ENCODE measurements at places on chromosomes 2 and 18.
A peak's percentile ranks its signal among the peaks of the same experiment; 100 is the strongest.

GRCh38 chr2:32941944-32942690, 4.6 kb upstream of the LTBP1 start:
- no peak overlapping the region for H3K4me3 ChIP-seq
- no peak for DNase-seq
- H3K27me3 ChIP-seq, result peaks cover 8% of the 10 kb centered on the region
- no peaks in the 10 kb centered on the region for H3K4me1 ChIP-seq

DNA sequence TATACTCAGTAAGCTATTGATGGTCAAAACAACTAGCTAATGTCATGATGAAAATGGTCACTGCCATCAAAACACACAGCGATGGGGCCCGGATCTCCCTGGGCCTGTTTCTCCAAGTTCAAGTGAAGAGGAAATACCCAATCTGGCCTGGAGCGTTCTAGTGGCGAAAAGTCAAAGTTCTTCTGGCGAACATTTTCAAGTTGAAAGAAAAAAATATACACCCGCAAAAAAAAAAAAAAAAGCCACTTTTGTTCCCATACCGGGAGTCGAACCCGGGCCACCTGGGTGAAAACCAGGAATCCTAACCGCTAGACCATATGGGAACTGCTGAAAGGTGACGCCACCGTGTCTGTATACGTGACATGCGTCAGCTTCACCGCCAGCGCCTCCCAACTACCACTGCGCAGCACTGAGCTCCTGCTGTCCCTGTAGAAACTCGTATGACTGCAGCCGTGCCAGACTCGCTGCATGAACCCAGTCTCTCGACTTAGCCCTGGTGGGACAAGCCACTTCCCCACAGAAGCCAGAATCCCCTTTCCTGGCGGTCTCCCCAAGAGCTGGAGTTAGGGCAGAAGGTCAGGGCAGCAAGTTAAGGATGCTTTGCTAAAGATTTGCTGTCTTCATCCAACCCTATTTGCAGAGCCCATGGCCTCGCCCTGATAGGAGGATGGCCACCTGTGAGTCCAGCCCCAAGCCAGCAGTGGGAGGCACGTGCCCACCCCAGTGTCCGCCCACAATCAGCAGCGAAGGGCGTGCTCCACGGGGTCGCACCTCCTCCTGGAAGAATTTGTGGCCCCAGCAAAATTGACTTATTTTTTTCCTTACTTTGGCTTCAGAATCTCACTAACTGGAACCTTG, 5.6 kb upstream of the IMP4 start:
- H3K36me3 ChIP-seq, result peaks cover 4% of the 10 kb centered on the region
- DNase-seq, result no peak
- peaks cover 20% of the 10 kb centered on the region for H3K4me1 ChIP-seq
- no peak overlapping the region for H3K4me3 ChIP-seq
- H3K27me3 ChIP-seq, result peaks cover 2% of the 10 kb centered on the region
- H3K27ac ChIP-seq, result peak overlapping the region; percentile 33

DNA sequence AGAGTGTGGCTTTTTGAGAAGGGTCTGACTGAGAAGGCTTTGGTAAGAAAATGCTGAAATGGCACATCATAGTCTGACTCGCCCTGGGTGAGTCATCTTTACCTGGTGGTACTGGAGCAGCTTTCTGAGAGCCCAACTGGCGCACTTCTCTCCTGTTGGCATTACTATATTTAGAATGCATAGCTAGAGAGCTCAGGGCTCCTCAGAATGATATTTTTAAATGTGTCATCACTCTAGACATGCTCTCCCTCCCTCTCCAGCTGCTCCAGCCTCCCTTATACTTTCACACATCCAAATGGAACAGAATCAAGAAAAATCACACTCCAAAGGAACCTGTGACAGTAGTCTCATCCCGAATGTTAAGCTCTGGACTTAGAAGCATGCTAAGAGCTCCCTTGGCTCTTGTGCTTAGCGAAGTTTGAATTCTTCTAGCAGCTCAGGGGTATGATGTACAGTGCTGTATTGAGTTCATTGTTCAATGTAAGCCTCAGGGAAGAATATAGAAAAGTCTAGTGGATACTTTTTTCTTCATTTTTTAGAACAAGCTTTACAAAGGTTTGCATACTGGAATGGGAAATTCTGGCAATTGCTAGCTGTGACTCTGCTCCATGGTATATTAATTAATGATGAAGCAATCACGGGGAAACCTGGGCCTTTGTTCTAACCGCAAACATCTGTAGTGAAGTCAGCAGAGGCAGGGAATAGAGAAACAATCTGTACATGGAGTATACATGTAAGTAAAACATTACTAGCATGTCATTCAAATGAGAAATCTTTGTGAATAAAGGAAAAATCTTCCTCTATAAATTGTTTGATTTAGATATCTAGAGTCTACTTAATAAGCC, 751.2 kb upstream of the NRXN1 start:
- no peak overlapping the region for H3K27ac ChIP-seq
- no peaks in the 10 kb centered on the region for H3K36me3 ChIP-seq
- no peak for DNase-seq
- H3K27me3 ChIP-seq, result no peaks in the 10 kb centered on the region
- no peak overlapping the region for H3K4me3 ChIP-seq

DNA sequence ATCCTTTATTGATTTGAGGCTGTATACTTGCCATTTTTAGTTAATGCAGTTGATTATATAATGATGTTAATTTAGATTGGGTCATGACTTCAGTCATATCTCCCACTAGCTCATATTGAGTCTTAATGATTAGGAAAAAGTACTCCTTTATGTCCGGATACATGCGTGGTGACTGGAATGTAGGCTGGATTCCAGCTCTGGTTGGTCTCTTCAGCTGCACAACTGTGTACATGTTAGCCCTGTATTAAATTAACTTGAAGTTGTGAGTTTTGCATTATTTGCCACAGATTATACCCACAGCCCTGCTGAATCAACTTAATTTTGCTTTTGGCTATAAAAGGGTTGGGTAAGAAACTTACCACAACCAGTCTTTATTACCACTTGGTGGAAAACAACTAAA, 22.5 kb downstream of the MOB4 start:
- no peak overlapping the region for H3K4me3 ChIP-seq
- H3K27me3 ChIP-seq, result no peaks in the 10 kb centered on the region
- peaks cover 10% of the 10 kb centered on the region for H3K4me1 ChIP-seq
- peaks cover 20% of the 10 kb centered on the region for H3K36me3 ChIP-seq
- DNase-seq, result no peak

GRCh38 chr2:17536416-17536815, 4.1 kb upstream of the VSNL1 start:
- H3K27me3 ChIP-seq, result peaks cover 29% of the 10 kb centered on the region
- H3K27ac ChIP-seq, result no peak overlapping the region
- H3K36me3 ChIP-seq, result peaks cover 12% of the 10 kb centered on the region
- DNase-seq, result no peak

DNA sequence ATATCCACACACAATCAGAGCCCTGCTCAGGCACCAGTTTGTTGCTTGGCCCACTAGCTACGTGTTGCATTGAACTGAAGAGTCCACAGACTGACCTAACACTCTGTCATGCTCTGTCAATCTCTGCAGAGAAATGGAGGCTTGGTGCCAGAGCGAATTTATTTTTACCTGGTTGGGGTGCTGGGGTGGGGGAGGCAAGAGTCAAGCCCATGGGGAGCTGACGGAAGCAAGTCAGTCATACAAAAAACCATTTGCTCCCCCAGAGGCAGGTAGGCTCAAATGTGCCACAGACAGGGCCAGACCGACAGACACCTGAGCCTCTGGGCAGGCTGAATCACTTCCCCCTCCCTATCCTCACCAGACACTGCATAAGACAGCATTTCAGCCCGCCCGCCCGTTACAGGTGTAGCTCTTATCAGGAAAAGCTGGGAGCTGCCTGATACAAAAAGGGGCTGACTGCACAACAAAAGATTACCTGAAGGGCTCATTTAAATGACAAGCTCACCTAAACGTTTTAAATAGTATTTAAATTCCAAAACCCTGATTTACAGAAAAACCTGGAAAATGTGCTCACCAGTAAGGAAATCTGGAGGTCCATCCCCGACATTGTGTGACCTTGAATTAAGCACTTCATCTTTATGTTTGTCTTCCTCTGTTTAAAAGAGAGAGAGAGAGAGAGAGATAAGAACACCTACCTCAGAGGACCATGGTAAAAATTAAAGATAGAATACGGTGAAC, 2.1 kb upstream of the PCBP1 start:
- H3K27ac ChIP-seq, result peak overlapping the region; percentile 100
- peak overlapping the region; percentile 99 for H3K4me3 ChIP-seq
- H3K4me1 ChIP-seq, result peaks cover 42% of the 10 kb centered on the region

- no peak overlapping the region for H3K4me3 ChIP-seq
- H3K27ac ChIP-seq, result no peak overlapping the region
- H3K36me3 ChIP-seq, result no peaks in the 10 kb centered on the region
- no peak for DNase-seq
- H3K27me3 ChIP-seq, result no peaks in the 10 kb centered on the region
These were observed 51.7 kb upstream of the OTOF start for GRCh38 chr2:26529406-26530239.

- H3K4me1 ChIP-seq, result peaks cover 44% of the 10 kb centered on the region
- H3K36me3 ChIP-seq, result no peaks in the 10 kb centered on the region
- peaks cover 74% of the 10 kb centered on the region for H3K27me3 ChIP-seq
- no peak overlapping the region for H3K27ac ChIP-seq
- no peak for DNase-seq
These were observed 916 bp downstream of the TNFRSF11A start for GRCh38 chr18:62325806-62326645.

GRCh38 chr2:159613091-159613490, 3.3 kb downstream of the BAZ2B start:
- no peak for DNase-seq
- peaks cover 10% of the 10 kb centered on the region for H3K4me1 ChIP-seq
- H3K4me3 ChIP-seq, result no peak overlapping the region
- H3K27ac ChIP-seq, result no peak overlapping the region

GRCh38 chr2:68839260-68839833, 31.9 kb downstream of the BMP10 start:
- H3K27ac ChIP-seq, result no peak overlapping the region
- no peak for DNase-seq
- H3K27me3 ChIP-seq, result no peaks in the 10 kb centered on the region
- peaks cover 30% of the 10 kb centered on the region for H3K4me1 ChIP-seq

DNA sequence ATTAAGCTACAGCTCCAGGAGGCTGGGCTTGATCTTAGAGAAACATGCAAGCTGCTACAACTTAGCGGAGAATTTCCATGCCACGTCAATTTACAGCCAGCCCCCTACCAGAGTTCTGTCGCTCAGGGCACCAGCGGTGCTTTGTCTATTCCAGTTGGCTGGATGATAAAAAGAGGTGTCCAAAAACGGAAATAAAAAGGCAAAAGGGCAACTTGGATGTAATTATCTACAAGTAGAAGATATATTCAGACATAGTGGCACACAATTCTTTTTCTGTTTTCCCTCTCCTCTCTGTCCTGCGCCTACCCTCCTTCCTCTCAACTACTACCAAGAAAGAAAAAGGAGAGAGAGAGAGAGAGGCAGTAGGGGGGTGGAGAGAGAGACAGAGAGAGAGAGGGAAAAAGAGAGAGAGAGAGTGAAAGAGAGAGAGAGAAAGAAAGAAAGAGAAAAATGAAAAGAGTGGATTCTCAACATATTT, 363 bp upstream of the RFTN2 start:
- peaks cover 34% of the 10 kb centered on the region for H3K27me3 ChIP-seq
- H3K27ac ChIP-seq, result no peak overlapping the region
- no peak for DNase-seq
- H3K4me3 ChIP-seq, result no peak overlapping the region
- H3K4me1 ChIP-seq, result no peaks in the 10 kb centered on the region
- H3K36me3 ChIP-seq, result no peaks in the 10 kb centered on the region

DNA sequence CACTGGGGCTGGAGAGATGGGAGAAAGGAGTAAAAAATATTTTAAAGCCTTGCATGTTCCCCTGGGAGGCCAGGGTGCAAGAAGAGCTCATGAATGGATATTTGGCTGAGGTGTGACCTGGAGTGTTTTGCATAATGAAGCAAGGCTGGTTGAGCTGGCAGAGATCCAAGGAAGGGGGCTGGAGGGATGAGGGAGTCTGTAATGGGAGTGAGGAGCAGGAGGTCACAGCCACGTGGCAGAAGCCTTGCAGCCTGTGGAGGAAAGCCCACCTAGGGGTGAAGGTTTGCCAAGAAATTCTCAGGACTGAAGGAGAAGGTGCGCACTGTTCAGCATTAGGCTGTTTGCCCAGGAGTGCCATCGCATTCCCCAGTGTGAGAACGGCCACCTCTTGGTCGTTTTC, 40.3 kb upstream of the ATP8B1 start:
- H3K27ac ChIP-seq, result no peak overlapping the region
- peaks cover 18% of the 10 kb centered on the region for H3K4me1 ChIP-seq
- peaks cover 41% of the 10 kb centered on the region for H3K27me3 ChIP-seq
- H3K4me3 ChIP-seq, result no peak overlapping the region
- no peaks in the 10 kb centered on the region for H3K36me3 ChIP-seq
- DNase-seq, result no peak

- H3K4me1 ChIP-seq, result no peaks in the 10 kb centered on the region
- DNase-seq, result no peak
- no peak overlapping the region for H3K27ac ChIP-seq
- H3K36me3 ChIP-seq, result no peaks in the 10 kb centered on the region
These were observed 147.8 kb upstream of the SRD5A2 start for GRCh38 chr2:31728406-31729064.

DNA sequence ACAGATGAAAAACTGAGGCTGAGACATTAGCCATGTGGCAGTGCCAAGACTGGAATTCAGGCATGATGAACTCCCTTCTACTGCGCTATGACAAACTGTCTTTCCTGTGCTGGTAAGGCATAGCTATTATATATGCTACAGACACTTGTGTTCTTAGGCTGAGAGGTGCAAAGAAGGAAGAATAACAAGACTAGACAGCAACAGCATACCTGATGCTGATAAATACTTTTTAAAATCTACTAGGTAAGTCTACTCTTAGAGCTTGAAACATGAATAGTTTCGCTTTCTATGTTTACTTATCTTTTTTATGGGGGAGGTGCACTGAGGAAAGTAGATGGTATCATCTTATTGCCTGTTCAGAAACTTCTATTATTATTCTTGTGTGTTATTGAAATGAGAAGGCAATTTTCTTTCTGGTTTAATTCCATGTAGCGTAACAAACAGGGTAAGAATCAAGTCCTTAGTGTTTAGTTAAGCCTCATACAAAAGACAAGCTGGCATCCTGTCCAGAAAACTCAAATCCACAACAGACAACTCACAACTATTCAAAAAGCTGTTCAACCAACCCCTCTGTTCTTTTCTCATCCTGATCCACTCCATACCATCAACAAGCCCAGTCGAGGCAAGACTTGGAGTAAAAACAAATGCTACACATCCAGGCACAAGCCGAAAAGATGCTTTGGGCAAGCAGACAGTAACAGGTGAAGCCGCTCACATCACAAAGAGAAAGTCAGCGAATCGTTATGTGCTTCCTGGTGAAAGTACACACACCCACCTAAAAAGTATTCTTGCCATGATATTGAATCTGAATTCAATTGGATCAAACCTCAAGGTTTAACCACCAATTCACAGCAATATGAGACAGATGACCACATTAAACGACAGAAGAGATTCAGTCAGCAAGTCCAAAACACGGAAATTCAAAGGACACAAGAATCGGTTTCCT, 1.5 kb downstream of the TTC32 start:
- no peak for DNase-seq
- peaks cover 15% of the 10 kb centered on the region for H3K36me3 ChIP-seq
- H3K4me1 ChIP-seq, result peaks cover 54% of the 10 kb centered on the region
- peaks cover 17% of the 10 kb centered on the region for H3K27me3 ChIP-seq
- H3K27ac ChIP-seq, result peak overlapping the region; percentile 95

GRCh38 chr2:105791229-105791628, 46.5 kb downstream of the NCK2 start:
- DNase-seq, result no peak
- peaks cover 59% of the 10 kb centered on the region for H3K4me1 ChIP-seq
- H3K27me3 ChIP-seq, result no peaks in the 10 kb centered on the region
- no peaks in the 10 kb centered on the region for H3K36me3 ChIP-seq

GRCh38 chr2:19786408-19787058, 115.2 kb downstream of the TTC32 start:
- no peaks in the 10 kb centered on the region for H3K4me1 ChIP-seq
- no peak overlapping the region for H3K4me3 ChIP-seq
- H3K27me3 ChIP-seq, result no peaks in the 10 kb centered on the region
- no peak overlapping the region for H3K27ac ChIP-seq
- no peak for DNase-seq
- H3K36me3 ChIP-seq, result no peaks in the 10 kb centered on the region

Data from natural killer cell treated with Interleukin-12 subunit alpha and Interleukin-12 subunit beta and Interleukin-15 and Interleukin-18, amount 100 ng/mL, for 72 hours (primary cell).